ENCODE measurements at places on chromosomes 11 and 22.

DNA sequence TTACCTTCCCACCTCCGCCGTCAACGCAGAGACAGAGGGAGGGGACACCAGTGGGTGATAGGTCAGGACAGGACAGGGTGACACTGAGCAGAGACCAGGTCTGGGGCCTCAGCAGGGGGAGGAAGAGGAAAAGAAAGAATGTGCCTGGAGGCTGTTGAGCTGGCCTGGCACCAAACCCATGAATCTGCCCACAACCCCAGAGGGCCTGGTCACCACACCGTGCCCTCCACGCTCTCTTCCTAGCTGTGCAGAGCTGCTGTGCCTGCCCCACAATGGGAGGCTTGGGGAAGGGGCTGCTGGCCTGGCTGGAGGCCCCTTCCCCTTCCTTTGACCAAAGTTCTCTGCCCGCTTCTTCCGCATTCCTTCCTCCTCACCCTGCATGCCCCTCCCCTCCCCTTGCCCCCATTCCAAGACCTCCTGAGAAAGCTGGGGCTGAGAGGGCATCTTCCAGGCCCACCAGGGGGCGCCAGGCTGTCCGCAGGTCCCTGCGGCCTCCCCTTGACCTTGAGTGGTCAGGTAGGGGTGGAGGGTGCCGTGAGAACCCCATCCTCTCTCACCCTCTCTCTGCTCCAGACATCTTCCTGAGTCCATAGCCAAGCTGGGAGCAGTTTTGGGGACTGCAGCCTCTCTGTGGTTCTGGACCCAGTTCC, 11.0 kb upstream of the CACNA1I start:
- peaks cover 11% of the 10 kb centered on the region for H3K4me1 ChIP-seq
- DNase-seq = no peak

DNA sequence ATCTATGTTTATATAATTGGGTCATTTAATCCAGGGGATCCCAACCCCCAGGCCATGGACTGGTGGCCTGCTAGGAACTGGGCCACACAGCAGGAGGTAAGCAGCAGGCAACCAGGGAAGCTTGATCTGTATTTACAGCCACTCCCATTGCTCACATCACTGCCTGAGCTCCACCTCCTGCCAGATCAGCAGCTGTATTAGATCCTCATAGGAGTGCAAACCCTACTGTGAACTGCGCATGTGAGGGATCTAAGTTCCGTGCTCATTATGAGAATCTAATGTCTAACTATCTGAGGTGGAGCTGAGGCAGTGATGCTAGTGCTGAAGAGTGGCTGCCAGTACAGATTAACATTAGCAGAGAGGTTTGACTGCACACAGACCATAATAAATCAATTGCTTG, 32.8 kb downstream of the MS4A2 start:
- peaks cover 10% of the 10 kb centered on the region for H3K27me3 ChIP-seq
- no peak for DNase-seq
- no peaks in the 10 kb centered on the region for H3K36me3 ChIP-seq
- no peak overlapping the region for H3K4me3 ChIP-seq

DNA sequence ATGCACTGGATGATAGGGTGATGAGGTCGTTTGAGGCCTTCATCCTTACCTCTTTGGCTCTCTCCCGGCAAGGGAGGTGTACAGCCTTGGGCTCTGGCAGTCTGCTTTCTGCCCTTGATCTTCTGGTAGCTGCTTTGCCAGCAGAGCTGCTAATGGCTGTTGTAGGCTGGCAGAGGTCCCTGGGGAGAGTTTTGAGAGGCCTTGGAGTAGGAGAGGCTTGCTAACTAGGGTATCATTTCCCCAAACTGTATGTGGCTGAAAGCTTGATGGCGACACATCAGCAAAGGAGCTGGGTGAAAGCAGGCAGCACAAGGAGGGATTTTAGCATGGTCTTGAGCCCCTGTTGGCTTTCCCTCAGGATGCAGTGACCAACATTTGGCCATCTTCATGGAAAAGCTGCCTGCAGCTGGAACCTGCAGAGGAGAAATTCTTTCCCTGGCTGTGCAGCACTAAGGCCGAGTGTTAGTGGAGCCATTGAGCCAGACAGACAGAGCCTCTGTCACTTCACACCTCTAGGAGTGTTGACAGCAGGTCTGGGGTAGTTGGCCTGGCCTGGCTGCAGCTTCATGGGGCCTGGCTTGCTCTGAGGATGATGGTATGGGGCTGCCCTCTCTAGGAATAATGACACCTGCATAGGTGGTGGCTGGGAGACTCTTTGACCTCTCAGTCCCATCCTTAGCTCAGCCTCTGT, 3.5 kb upstream of the AMPD3 start:
- peak overlapping the region; percentile 89 for H3K4me3 ChIP-seq
- peak overlapping the region; percentile 93 for H3K27ac ChIP-seq
- no peak for DNase-seq
- no peaks in the 10 kb centered on the region for H3K36me3 ChIP-seq

DNA sequence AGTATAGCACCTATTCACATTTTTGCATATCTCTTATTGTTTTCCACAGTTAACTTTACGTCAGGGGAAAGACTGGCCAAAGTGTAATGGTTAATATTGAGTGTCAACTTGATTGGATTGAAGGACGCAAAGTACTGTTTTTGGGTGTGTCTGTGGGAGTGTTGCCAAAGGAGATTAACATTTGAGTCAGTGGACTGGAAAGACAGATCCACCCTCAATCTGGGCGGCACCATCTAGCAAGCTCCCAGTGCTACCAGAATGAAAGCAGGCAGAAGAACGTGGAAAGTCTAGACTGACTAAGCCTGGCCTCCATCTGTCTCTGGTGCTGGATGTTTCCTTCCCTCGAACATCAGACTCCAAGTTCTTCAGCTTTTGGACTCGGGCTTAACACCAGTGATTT, 1900.7 kb upstream of the RAG2 start:
- H3K27me3 ChIP-seq = no peaks in the 10 kb centered on the region
- H3K27ac ChIP-seq = no peak overlapping the region
- H3K4me3 ChIP-seq = no peak overlapping the region
- no peak for DNase-seq
- no peaks in the 10 kb centered on the region for H3K36me3 ChIP-seq

- no peaks in the 10 kb centered on the region for H3K27me3 ChIP-seq
- no peaks in the 10 kb centered on the region for H3K4me1 ChIP-seq
- no peak for DNase-seq
- no peak overlapping the region for H3K27ac ChIP-seq
Observed at GRCh38 chr22:33539902-33540751, 380.1 kb downstream of the LARGE1 start.

GRCh38 chr22:33887173-33887572, 33.1 kb downstream of the LARGE1 start:
- H3K27me3 ChIP-seq = peaks cover 11% of the 10 kb centered on the region
- H3K36me3 ChIP-seq = no peaks in the 10 kb centered on the region
- peaks cover 3% of the 10 kb centered on the region for H3K4me1 ChIP-seq
- H3K4me3 ChIP-seq = no peak overlapping the region
